AG04450 (cell line): ENCODE measurements at places on chromosomes 7 and 10.

DNA sequence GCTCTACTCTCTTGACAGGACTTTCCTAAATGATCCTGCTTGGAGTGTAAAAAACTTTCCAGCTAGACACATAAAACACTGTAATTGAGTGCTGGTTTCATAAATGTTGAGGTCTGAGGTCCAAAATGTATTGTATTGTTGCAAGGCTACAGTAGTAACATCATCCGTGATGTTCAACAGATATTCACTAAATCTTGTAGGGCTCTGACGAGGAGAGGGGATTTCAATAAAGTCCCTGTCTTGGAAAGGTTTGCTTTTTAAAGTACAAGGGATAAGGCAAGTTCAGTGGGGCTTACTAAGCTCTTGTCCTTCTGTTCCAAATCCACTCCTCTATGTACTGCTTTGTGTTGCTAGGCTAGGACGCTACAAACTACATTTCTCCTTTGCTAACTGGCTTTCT lies 48.9 kb downstream of the FHIP2A start:
- no peak for DNase-seq

- no peak for DNase-seq
These were observed 1.6 kb downstream of the IDI2 start for GRCh38 chr10:1024103-1024502.

DNA sequence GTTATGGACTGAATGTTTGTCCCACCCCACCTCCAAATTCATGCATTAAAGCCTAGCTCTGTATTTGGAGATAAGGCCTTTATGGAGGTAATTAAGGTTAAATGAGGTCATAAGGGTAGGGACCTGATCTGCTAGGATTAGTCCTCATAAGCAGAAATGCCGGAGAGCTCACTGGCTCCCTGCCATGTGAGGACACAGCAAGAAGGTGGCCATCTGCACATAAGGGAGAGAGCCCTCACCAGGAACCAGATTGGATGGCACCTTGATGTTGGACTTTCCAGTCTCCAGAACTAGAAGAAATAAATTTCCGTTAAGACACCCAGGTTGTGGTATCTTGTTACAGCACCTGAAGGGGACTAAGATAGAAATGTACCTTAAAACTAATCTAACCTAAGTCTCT lies 816.1 kb upstream of the C7orf33 start:
- no peak for DNase-seq

DNA sequence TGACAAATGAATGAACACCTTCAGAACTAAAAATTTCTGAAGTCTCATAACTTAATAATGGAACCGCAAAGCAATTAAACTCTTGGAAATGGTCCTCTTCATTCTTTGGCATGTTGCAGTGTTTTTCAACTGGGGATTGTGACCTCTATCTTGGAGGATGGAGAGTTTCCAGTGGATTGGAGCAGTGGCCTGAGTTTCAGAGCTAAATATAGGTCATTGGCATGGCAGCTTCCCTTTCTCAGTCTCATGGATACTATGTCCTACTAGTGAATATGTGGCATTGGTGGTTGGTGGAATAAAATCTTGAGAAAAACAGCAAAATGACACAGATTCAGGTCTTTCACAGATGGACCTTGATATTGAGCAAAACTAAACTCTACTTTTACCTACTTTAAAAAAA lies 24.1 kb upstream of the EPC1 start:
- DNase-seq, result no peak

DNA sequence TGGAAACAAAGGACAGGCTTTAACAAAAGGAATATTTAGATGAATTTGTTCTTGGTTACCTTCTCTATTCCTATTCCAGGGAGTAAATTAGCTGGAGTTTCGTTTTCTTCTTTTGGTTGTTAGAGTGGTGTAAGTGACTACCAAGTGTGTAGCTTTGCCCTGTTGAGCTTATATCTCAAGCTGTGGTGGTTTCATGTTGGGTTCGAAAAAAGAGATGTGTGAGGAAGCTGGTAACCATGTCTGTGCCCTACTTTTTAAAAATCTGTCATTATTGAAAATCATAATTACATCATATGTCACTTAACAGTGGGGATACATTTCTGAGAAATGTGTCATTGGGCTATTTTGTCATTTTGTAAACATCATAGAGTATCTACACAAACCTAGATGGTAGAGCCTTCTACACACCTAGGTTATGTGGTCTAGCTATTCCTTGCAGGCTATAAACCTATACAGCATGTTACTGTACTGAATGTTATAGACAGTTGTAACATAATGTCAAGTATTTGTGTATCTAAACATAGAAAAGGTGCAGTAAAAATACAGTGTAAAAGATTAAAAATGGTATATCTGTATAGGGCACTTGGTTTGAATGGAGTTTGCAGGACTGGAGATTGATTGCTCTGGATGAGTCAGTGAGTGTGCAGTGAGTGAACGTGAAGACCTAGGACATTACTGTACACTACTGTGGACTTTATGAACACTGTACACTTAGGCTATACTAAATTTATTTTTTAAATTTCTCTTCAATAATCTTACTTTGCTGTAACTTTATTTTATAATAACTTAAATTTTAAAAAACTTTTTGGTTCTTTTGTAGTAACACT lies 90.4 kb downstream of the SEPTIN7 start:
- no peak for DNase-seq

DNA sequence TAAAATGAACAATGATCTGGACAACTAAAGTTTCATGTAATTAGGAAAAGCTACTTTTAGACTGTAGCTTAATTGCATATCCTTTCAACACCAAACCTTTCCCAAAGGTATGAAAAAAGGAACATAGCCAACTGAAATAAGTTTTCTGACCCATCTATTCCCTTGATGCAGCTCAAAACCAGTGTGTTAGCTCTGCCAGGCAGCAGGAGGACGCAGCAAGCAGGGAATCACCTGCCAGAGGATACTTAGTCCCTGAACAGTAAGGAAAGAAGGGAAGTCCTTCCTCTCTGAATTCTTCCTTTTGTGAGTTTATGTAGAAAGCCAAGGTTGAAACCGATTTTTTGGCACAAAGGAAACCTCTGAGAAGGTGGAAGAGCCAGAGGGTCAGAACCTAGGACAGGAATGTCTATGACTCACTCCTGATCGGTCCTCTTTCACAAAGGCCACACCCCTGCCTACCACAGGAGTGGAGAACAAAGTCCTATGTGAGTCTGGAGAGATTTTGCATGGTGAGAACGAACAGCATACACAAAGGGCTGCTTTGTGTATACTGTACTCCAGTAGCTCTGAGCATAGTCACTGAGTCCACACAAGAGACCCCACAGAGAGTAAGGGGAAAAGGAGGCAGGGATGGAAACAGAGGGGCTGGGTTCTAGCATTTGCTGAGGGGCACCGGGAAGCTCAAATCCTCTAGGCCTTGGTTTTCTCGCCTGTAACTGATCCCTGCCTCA lies 68.8 kb upstream of the GSDME start:
- DNase-seq, result no peak

GRCh38 chr10:91598211-91598977 lies 34.5 kb downstream of the PPP1R3C start:
- DNase-seq, result no peak

DNA sequence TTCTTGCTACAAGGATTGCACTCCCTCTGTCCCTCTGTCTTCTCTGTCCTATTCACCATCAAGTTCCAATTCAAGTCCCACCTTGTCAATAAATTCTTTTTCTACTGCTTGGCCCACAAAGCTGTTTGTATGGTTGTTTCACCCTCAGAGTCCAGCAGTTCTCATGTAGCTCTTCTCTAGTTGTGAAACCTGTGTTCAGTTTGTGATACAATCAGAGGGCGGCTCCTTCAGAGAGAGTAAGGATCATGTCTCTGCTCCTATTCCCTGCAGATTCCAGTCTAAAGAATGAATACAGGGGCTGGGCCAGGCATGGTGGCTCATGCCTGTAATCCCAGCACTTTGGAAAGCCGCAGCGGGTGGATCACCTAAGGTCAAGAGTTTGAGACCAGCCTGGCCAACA lies 126.6 kb upstream of the BET1 start:
- no peak for DNase-seq

- peak; percentile 49 for DNase-seq
These were observed 429.0 kb downstream of the ETV1 start for GRCh38 chr7:13560441-13560840.

DNA sequence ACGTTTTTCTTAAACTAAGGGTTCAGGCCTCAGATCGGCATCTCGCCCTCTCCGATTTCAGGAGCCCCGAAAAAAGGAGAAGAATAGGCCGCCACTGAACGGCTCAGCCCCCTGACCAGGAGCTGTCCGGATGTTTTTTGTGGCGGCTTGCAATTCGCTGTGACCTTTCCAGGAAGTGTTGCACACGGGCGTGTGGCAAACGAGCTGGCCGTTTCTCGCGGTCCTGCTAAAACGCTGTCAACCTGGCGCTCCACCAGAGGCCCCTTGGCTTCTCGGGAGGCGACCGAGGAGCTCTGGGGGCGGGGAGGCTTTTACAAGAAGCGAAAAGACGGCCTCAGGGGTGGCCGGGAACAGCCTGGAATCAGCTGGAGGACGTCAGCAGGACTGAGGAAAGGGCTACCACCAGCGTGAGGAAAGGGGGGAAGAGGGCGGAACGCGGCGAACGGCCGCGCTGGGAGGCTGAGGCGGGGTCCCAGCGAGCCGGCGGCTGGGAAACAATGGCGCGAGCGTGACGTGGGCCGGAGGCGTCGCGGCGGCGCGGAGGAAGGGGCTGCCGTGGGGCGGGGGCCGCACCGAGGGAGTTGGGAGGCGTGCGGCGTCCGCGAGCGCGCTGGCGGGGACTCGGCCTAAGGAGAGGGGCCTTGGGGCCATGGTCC lies 493 bp downstream of the NT5C2 start:
- peak; percentile 15 for DNase-seq

DNA sequence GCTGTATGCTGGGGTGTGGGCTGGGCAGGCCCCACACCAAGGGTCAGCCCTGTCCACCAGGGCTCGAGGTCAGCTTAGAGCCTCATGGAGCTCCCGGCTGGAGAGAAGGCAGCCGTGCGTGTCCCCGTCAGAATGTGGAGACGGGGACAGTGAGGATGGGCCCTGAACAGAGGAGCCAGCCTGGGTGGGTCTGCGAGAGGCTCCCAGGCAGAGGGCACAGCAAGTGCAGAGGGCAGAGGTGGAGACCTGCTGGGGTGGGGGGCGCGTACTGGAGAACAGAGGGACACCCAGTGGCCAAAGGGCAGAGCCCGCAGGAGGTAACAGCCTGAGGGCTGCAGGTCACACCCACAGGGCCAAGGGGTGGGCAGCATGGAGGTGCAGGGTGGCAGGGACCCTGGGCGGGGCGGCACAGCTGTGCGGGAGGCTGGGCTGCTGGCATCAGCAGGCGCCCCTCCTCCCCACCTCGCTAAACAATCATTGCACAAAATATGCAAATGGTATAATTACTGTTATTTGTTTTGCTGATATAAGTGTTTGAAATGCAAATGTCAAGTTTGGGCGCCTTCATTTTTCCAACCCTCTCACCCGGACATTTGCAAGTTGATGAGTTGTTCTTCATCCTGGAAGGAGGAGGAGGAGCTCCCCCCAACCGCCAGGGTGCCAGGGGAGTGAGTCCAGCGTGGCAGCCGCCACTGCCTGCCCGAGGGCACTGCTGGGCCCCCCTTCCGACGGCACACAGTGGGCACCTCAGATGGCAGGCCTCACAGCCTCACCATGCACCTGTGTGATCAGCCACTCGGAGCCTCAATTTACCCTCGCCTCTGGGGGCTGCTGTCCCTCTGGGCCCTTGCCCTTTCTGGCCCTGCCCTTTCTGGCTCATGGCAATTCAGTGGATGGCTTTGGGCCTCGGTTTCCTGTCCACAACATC lies 35.0 kb downstream of the ELFN1 start:
- no peak for DNase-seq

GRCh38 chr10:24378126-24378920 lies 169.4 kb downstream of the KIAA1217 start:
- no peak for DNase-seq

DNA sequence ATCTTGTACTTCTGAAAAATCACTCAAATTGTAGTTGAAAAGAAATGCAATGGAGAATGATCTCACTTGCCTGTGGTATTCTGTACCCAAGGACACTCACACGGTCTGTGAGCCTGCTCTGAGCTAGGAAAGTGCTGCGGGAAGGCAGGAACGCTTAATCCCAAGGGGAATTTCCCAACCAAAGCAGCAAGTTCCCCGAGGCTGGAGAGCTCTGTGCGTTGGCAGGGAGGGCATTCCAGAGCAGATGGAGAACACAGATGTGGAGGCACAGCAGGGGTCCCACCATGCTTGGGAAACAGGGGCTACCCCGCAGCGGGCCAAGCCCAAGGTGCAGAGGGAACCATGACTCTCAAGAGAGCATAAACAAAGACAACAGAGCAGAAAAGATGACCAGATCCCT lies 13.6 kb downstream of the SVIL start:
- DNase-seq, result no peak

DNA sequence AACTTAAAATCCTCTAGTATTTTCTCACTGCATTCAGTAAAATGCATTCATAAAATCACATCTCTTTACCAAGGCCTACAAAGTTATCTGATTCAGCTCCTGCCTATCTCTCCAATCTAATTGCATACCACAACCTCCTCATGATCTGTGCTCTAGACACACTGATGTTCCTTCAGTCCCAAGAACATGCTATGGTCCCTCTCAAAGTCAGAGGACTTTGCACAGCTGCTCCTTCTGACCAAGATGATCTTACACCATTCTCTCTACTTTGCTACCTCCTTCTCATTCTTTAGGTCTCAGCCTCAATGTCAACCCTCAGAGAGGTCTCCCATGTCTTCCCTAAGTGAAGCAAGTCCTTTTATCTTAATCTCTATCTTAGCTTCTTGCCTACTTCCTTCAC lies 45.5 kb downstream of the CAV1 start:
- no peak for DNase-seq

DNA sequence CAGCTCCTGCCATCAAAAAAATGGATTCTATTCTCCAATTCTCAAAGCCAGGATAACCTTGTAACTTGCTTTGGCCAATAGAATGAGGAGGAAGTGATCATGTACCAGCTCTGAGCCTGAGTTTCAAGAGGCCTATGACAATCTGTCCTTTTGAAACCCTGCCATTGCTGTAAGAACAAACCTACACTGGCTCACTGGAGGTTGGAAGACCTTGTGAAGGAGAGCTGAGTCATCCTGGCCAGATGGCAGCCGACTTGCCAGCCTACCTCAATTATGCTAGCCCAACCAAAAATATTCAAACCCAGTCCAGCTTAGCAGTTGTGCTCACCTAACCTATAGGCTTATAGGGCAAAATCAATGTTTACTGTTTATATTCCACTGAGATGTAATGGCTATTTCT lies 93.0 kb downstream of the HGF start:
- no peak for DNase-seq

DNA sequence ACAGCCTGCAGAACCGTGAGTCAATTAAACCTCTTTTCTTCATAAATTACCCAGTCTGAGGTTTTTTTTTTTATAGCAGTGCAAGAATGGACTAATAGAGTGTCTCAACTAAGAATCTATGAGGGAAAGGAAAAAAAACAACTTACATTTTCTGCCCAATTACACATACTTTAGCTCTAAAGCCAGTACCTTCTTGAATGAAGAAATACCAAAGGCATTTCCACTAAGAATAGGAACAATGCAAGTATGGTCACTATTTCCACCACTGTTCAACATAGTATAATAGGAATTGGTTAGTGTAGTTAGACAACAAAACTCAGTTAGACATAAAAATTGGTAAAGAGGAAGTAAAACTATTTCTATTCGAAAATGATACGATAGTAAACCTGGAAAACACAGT lies 37.6 kb downstream of the MICU1 start:
- DNase-seq, result no peak
